Left lung (tissue), 14 donors: ENCODE measurements at places on chromosomes 3 and 15. TPM values are rescaled to one million over a fixed set of nuclear protein-coding genes. Genes with fewer than 3 reads are reported as not detected.

The LMAN1L gene
- polyA plus RNA-seq: not detected

The PCOLCE2 gene
- polyA plus RNA-seq: 4.5 TPM

The IL20RB gene
- 1.3 TPM for polyA plus RNA-seq

The LRRC2 gene
- 0.36 TPM for polyA plus RNA-seq

The C2CD4A gene
- polyA plus RNA-seq: not detected
